A549 treated with DMSO at 1 μM for 4 hours (cell line): ENCODE measurements at places on chromosomes 6 and 20. TPM values are rescaled to one million over a fixed set of nuclear protein-coding genes. Genes with fewer than 3 reads are reported as not detected.

The CRIP3 gene
- 0.45 to 0.83 TPM (median 0.58 TPM) in 5 replicates for total RNA-seq

The TSPO2 gene
- not detected in 5 replicates for total RNA-seq

The DDO gene
- 0.07 to 0.19 TPM (median 0.08 TPM) in 5 replicates for total RNA-seq

The RUNX2 gene
- total RNA-seq = 1.0 to 1.4 TPM (median 1.1 TPM) in 5 replicates

The BFSP1 gene
- total RNA-seq = 4.4 to 5.7 TPM (median 4.9 TPM) in 5 replicates

The SASH1 gene
- 2.9 to 4.2 TPM (median 3.9 TPM) in 5 replicates for total RNA-seq

The BPIFB1 gene
- 0.12 to 0.14 TPM in 2 of 5 replicates, not detected in the others for total RNA-seq

The C6orf89 gene
- 15.5 to 20.5 TPM (median 18.5 TPM) in 5 replicates for total RNA-seq

The RAB44 gene
- 0.02 to 0.05 TPM (median 0.03 TPM) in 3 of 5 replicates, not detected in the others for total RNA-seq

The BHLHE23 gene
- total RNA-seq = not detected in 5 replicates

The KIF6 gene
- total RNA-seq = 0.15 to 0.33 TPM (median 0.23 TPM) in 4 of 5 replicates, not detected in the other

The UQCC2 gene
- total RNA-seq = 81.3 to 108 TPM (median 92.1 TPM) in 5 replicates

The ADGRB3 gene
- total RNA-seq = not detected in 5 replicates

The SEMG1 gene
- total RNA-seq = not detected in 5 replicates

The NRSN1 gene
- total RNA-seq = not detected in 5 replicates

The ACTR5 gene
- 7.2 to 10.8 TPM (median 10.3 TPM) in 5 replicates for total RNA-seq

The SLC35D3 gene
- 0.03 to 0.10 TPM (median 0.05 TPM) in 5 replicates for total RNA-seq

The HLA-DMA gene
- total RNA-seq = 2.2 to 3.7 TPM (median 3.3 TPM) in 5 replicates

The BPIFB4 gene
- total RNA-seq = not detected in 5 replicates

The FRK gene
- 1.5 to 2.1 TPM (median 1.8 TPM) in 5 replicates for total RNA-seq

The BMP2 gene
- total RNA-seq = 0.35 to 0.91 TPM (median 0.64 TPM) in 5 replicates

The ADRM1 gene
- total RNA-seq = 153 to 195 TPM (median 170 TPM) in 5 replicates

The XKR7 gene
- total RNA-seq = 0.01 to 0.04 TPM (median 0.02 TPM) in 5 replicates

The PRR18 gene
- 0.07 to 0.33 TPM (median 0.07 TPM) in 5 replicates for total RNA-seq

The IMPG1 gene
- not detected in 5 replicates for total RNA-seq

The CDK19 gene
- total RNA-seq = 3.5 to 6.9 TPM (median 5.2 TPM) in 5 replicates

The LRRN4 gene
- 0.02 TPM in 1 of 5 replicates, not detected in the others for total RNA-seq

The MCUR1 gene
- 8.4 to 15.7 TPM (median 14.3 TPM) in 5 replicates for total RNA-seq

The MAP7 gene
- 29.3 to 44.5 TPM (median 38.0 TPM) in 5 replicates for total RNA-seq

The KCNK5 gene
- total RNA-seq = 1.00 to 1.5 TPM (median 1.4 TPM) in 5 replicates

The OPRL1 gene
- total RNA-seq = 0.40 to 0.71 TPM (median 0.51 TPM) in 5 replicates

The CST8 gene
- not detected in 5 replicates for total RNA-seq

The GLP1R gene
- total RNA-seq = not detected in 5 replicates

The POM121L2 gene
- 0.02 to 0.05 TPM in 2 of 5 replicates, not detected in the others for total RNA-seq

The CST1 gene
- 0.35 to 1.9 TPM (median 0.94 TPM) in 5 replicates for total RNA-seq

The TNFRSF21 gene
- total RNA-seq = 28.3 to 33.3 TPM (median 30.0 TPM) in 5 replicates

The GPLD1 gene
- total RNA-seq = 0.84 to 1.1 TPM (median 0.91 TPM) in 5 replicates

The NKAPL gene
- not detected in 5 replicates for total RNA-seq

The TASP1 gene
- total RNA-seq = 9.5 to 11.9 TPM (median 10.5 TPM) in 5 replicates

The TNF gene
- 0.10 to 0.22 TPM (median 0.11 TPM) in 3 of 5 replicates, not detected in the others for total RNA-seq

The RNF144B gene
- 0.24 to 0.88 TPM (median 0.52 TPM) in 5 replicates for total RNA-seq

The ERGIC3 gene
- total RNA-seq = 231 to 244 TPM (median 237 TPM) in 5 replicates

The HLA-DOA gene
- total RNA-seq = not detected in 5 replicates

The FOXS1 gene
- total RNA-seq = 0.55 to 1.6 TPM (median 1.1 TPM) in 5 replicates

The PTCHD4 gene
- 0.05 to 0.08 TPM (median 0.06 TPM) in 4 of 5 replicates, not detected in the other for total RNA-seq

The CLVS2 gene
- 0.01 to 0.08 TPM (median 0.07 TPM) in 5 replicates for total RNA-seq

The FAM162B gene
- 0.08 TPM in 1 of 5 replicates, not detected in the others for total RNA-seq

The MYCT1 gene
- 0.03 to 0.12 TPM (median 0.05 TPM) in 3 of 5 replicates, not detected in the others for total RNA-seq

The CST4 gene
- not detected in 5 replicates for total RNA-seq

The RSPH9 gene
- 0.17 to 0.26 TPM (median 0.20 TPM) in 5 replicates for total RNA-seq

The ABHD16B gene
- 0.05 TPM in 1 of 5 replicates, not detected in the others for total RNA-seq

The FAM110A gene
- 7.0 to 12.4 TPM (median 11.1 TPM) in 5 replicates for total RNA-seq

The DZANK1 gene
- total RNA-seq = 2.8 to 3.2 TPM (median 2.8 TPM) in 5 replicates

The KCNG1 gene
- 15.5 to 27.0 TPM (median 18.8 TPM) in 5 replicates for total RNA-seq
